Sciatic nerve (tissue), 2 donors: ENCODE measurements at places on chromosomes 2 and 18. TPM values are rescaled to one million over a fixed set of nuclear protein-coding genes. Genes with fewer than 3 reads are reported as not detected.

DNA sequence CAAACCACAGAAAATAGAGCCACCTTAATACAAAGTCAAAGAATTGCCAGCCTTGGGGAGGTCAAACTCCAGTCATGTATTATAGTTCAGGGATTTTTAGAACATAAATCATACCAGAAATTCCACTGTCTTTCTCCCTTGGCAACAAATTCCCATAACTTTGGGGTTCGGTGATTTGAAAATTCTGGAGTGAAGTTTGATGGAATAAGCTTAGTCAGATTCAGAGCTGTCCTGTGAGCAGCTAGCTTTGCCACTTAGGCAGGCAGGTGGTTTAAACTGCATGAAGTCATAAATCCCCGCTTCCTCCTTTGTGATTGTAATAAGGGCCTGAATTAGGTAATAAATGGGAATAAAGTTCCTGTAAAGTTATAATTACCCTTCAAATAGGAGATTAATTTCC lies 457.0 kb upstream of the HNMT start:
- DNase-seq = no peak

The PROC gene
- not detected for total RNA-seq

GRCh38 chr2:133063775-133064174 lies 393.8 kb upstream of the LYPD1 start:
- DNase-seq = no peak

The TFCP2L1 gene
- total RNA-seq = 0.27 TPM

The TNFRSF11A gene
- total RNA-seq = 2.7 TPM

- no peak for DNase-seq
Observed at GRCh38 chr18:10877987-10878386, 271.4 kb downstream of the PIEZO2 start.

DNA sequence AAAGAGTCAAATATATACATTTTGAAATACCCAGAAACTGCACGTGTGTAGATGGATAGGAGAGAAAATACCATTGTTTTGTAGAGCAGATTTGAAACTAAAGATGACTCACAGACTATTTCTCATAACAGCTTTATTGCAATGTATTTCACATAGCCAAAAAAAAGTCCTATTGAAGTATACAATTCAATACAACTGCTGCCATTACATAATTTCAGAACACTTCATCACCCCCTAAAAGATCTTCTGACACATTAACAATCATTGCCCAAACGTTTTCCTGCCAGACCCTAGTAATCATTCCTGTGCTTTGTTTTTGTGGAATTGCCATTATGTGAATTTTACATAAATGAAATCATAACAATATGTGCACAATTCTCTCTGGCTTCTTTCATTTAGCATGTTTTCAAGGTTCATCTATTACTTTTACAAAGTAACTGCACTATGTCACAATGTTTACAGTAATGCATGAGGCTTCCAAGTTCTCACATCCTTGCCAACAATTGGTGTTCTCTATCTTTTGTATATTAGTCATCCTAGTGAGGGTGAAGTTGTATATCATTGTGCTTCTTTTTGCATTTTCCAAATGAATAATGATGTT lies 378.6 kb upstream of the CWC22 start:
- DNase-seq = no peak

The CKAP2L gene
- 0.62 TPM for total RNA-seq

The KCNG2 gene
- total RNA-seq = 0.22 TPM

The GRHL1 gene
- total RNA-seq = 1.5 TPM

- DNase-seq = no peak
Observed at GRCh38 chr2:64201151-64201550, 56.9 kb upstream of the PELI1 start.

DNA sequence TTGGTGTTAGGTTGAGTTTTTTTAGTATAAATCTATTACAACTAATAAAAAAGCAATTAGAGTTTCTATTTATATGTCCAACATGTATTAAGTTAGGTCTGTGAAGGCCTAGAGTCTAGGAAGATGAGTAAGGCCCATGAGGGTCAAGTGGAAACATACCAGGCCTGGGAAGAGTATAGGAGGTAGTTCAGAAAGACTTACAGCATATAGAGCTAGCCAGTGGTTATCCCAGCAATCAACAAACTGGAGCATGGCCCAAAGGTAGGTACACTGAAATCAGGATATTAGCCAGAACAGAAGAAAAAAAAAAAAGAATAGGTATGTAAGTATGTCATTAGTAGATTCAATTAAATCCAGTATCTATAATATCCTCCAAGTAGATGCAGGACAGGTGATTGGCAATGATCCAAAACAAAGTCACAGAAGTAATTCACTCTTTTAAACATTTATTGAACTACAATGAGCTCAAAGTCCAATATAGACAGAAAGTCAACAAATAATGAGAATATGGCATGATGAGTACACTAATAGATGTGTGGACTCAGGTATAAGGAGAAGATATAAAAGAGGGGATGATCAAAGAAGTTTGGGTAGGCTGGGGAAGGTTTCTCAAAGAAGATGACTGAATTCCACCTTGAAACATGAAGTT lies 70.3 kb downstream of the IKZF2 start:
- DNase-seq = no peak

DNA sequence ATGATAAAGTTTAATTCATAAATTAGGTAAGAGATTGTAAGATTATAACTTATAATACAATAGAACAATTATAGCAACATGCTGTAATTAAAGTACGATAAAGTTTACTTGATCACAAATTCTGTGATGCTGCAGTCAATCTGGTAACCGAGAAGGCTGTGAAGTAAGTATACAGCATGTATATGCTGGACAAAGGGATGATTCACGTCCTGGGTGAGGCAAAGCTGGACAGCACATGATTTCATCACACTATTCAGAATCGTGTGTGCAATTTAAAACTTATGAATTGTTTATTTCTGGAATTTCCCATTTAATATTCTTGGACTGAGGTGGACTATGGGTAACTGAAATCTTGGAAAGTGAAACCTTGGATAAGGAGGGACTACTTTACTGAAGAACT lies 522.2 kb upstream of the CNTNAP5 start:
- no peak for DNase-seq

- no peak for DNase-seq
Observed at GRCh38 chr2:71513721-71514120, 60.4 kb downstream of the DYSF start.

DNA sequence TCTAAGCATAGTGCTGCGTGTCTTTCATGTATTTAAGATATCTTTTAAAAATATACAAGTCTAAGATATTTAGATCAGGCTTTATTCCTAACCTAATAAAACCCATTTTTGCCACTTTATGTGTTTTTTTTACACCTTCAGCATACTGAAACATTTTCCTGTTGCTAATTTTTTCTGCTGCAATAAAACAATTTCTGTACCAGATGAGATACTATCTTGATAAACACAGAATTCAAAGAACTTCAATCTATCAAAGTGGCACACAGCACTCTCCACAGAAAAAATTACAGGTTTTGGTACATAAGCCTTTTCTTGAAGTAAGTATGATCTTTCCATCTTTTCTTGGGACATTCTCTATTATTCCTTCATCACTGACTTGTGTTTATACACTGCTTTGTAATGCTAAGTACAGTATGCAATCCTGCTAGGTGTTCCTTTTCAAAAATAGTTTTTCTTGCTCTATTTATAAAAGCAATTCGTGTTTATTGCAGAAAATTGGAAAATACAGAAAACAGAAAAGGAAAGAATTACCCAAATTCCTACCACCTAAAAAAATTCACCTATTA lies 16.2 kb downstream of the REV1 start:
- DNase-seq = no peak

DNA sequence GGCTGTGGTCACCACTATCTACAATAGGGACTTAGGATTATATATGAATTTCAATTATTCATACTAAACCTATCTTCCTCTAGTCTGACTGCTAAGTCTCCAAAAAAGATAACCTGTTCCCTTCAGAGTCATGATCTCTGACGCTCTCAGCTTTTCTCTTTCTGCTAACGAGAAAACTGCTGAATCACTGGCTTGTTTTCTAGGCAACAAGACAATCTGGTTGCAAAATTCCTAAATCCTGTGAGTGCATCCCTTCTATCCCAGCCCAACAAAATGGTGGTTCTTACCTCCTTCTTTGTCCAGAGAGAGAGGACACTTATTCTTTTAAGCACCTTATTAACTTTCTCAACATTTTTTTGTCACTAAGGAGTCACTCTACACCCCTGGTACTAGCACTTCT lies 312.3 kb upstream of the PKDCC start:
- no peak for DNase-seq

The LDLRAD4 gene
- total RNA-seq = 27.1 TPM

The TSPYL6 gene
- 0.13 TPM for total RNA-seq

DNA sequence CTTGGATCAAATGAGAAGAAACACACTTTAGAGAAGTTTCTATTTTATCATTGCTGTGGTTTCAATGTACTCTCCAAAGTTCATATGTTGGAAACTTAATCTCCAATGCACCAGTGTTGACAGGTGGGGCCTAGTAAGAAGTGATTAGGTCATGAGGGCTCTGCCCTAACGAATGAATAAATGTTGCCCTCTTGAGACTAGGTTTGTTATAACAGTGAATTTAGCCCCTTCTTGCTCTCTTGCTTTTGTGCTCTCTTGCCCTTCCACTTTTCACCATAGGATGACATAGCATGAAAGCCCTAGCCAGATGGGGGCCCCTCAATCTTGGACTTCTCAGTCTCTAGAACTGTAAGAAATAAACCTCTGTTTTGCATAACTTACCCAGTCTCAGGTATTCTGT lies 664.8 kb downstream of the DCC start:
- DNase-seq = no peak

DNA sequence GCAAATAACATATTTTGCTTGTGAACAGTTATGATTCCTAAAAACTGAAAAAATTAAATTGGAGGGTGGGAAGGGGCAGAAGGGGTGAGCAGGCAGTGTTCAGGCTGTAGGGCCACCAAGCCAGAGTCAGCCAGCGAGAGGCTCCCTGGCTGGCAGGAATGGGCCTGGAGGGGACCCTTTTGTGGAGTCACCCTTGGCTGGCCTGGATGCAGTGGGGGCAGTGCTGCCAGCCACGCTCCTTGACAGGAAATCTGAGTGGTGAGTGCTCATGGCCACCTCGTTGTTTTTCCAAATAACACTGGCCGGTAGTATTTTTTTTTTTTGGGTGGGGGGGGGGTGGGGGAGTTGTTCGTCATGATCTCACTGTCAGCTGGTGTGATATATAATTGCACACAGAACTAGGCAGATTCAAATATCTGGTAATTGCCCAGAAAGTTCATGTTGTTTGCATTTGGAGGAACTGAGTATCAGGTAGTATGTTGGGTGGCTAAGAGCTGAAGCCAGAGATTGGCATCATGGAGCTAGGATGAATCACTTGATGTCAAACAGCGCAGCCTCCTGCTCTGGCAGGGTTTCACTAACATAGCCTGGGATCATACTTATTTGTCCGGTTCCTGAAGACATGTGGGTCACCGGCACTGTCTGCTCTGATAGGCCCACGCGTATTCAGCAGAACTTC lies 160.0 kb downstream of the PTGR3 start:
- no peak for DNase-seq

- DNase-seq = peak; percentile 73
Observed at GRCh38 chr2:206442833-206443734, at the start of gene ADAM23. Gene ADAM23 (plus strand): TSS chr2:206443532. CDS start chr2:206443867, 335 bp downstream.

DNA sequence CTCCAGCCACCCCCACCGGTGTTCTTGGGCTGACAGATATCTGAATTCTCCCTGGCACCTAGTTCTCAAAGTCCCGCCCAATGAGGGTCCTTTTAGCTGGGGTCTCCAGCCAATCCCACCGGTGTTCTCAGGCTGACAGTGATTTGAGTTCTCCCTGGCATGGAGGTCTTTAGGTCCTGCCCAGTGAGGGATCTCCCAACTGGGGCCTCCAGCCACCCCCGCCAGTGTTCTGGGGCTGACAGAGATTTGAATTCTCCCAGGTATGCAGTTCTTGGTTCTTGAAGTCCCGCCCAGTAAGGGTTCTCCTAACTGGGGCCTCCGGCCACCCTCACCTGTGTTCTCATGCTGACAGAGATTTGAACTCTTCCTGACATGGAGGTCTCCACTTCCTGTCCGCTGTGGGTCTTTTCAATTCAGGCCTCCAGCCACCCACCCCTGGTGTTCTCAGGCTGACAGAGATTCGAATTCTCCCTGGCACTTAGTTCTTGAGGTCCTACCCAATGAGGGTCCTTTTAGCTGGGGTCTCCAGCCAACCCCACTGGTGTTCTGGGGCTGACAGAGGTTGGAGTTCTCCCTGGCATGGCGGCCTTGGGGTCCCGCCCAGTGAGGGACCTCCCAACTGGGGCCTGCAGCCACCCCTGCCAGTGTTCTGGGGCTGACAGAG lies 154.6 kb downstream of the ANKRD36 start:
- peak; percentile 59 for DNase-seq

DNA sequence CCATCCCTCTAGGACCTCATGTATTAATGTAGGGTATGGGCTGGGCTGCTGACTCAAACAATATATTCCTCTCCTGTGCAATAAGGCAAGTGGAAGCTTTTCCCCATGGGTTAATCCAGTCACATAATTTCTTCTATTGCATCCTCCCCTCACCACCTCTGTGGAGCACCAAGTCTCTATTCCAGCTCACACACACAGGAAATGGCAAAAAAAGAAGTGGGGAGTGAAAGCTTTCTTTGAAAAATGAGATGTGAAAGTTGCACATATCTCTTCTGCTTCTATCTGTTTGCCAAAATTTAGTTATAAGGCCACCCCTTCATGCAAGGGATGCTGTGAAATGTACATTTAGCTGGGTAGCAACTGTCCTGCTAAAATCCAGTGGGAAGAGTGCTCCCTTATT lies 121.3 kb downstream of the CDC42EP3 start:
- no peak for DNase-seq

GRCh38 chr2:181542170-181542569 lies 85.0 kb downstream of the ITGA4 start:
- DNase-seq = no peak

The NEB gene
- total RNA-seq = 2.2 TPM
